Stimulated activated CD8-positive, alpha-beta memory T cell treated with anti-CD3 and anti-CD28 coated beads, Interleukin-15, amount 100 ng/mL, for 1 hour (primary cell): ENCODE measurements at places on chromosomes 1 and 21.
A peak's percentile ranks its signal among the peaks of the same experiment; 100 is the strongest.

- no peak for DNase-seq
These were observed 87.5 kb upstream of the FMN2 start for GRCh38 chr1:240004086-240004749.

DNA sequence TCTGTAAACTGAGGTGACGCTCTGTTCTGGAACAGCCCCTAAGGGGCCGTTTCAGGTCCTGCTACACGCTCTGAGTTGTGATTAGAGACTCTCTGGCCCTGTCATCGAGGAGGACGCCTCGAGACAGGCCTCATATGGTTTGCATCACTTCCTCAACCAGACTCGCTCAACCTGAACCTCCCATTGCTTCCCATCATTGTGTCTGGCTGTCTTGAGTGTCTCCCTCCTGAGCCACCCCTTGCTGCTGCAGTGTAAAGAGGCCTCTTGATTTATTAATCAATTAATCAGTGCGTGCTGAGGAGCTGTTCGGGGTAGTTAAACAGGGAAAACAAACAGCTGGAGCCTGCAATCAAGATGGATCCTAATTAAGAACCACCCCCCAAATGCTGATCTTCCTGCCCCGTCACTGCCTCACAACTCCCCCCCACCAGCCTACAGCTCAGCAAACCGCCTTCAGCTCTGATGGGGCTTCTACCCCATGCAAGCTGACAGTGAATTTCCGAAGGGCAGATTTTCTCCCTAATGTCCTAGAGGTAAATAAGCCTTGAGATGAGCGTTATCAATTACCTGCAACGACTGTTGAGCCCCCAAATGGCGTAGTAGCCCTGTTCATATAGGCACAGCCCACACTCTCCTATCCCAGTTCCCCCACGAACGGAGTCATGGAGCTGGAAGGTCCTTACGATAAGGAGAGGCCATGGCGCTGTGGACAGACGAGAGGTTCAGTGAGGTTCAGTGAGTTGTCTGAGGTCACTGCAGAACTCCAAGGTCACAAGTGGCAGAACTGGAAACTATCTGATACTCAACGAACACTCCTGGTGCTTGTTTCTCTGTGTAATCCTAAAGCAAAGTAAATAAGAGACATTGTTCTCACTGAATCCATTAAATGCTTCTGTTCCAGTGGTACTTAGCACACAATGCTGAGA lies 210.6 kb downstream of the KIF26B start:
- no peak for DNase-seq

GRCh38 chr21:28923439-28923975 lies 69.2 kb downstream of the LTN1 start:
- no peak for DNase-seq

DNA sequence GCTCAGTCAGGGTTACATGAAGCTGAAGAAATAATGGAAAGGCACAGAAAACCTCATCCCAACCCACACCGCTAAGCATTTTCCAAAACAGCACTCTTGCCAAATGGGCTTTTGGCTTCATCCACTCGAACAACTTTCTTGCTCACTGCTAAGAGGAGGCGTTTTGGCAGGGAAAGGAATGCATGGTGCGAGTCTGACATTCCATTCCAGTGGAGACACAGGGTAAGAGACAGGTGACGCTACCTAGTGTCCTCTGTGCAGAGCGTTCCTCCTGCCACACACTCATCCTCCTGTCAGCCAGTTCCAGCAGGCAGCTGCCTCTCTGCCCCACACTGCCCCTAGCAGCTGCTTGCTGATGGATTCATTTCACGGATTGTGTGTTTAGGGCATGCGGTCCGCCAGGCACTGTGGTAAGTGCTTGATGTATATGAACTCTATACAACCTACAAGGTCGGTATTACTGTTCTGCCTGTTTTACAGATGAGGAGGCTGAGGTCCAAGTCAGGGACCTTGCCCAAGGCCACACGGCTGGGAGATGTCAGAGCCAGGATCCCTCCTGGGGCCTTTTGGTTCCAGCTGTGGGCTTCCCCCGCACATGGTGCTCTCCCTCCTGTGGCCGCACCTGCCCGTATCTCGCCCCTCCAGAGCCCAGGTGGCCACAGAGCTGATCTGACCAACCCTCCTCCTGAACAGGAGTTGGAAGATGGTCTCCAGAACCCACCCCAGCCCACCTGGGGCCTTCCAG lies 25.7 kb upstream of the BACE2 start:
- no peak for DNase-seq

- DNase-seq = no peak
These were observed 5.4 kb upstream of the TRPM2 start for GRCh38 chr21:44347911-44348451.

- peak; percentile 25 for DNase-seq
These were observed at the start of gene KIF17 for GRCh38 chr1:20717452-20718342. Gene KIF17 (minus strand): TSS chr1:20718007. CDS start chr1:20717706, 301 bp downstream.
